ENCODE measurements at places on chromosomes 1 and 21.

- no peak for DNase-seq
Observed at GRCh38 chr1:67747671-67748546, 62.9 kb downstream of the GADD45A start.

- DNase-seq = no peak
Observed at GRCh38 chr1:48916130-48917069, 139.7 kb upstream of the BEND5 start.

- DNase-seq = peak; percentile 59
Observed at GRCh38 chr1:244836135-244836521, 670 bp downstream of the COX20 start.

DNA sequence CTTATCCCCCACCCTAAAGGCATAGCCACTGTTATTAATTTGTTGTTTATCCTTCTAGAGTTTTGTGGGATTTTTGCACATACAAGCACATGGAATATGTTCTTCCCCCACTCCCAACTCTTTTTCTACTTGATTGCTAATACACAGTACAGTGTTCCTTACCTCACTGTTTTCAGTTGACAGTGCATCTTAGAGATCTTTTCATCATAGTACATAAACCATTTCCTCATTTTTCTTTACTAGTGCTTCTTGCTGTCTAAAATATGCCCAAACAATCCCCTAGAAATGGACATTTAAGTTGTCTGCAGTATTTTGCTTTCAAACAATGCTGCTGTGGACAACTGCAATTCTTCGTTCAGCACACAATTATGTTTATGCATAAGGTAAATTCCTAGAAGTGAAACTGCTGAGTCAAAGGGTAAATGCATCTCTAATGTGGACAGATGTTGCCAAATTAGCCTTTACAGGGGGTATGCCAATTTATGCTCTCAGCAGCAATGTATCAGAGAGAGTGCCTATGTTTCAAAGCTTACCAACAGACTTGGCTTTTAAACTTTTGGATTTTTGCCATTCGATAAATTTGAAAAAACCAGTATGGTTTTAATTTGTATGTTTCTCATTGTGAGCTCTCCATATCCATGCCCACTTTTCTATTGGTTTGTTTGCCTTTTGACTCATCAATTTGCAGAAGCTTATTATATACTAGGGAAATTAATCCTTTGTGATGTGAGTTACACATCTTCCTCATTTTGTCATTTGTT lies 132.6 kb downstream of the MRPS6 start:
- no peak for DNase-seq

DNA sequence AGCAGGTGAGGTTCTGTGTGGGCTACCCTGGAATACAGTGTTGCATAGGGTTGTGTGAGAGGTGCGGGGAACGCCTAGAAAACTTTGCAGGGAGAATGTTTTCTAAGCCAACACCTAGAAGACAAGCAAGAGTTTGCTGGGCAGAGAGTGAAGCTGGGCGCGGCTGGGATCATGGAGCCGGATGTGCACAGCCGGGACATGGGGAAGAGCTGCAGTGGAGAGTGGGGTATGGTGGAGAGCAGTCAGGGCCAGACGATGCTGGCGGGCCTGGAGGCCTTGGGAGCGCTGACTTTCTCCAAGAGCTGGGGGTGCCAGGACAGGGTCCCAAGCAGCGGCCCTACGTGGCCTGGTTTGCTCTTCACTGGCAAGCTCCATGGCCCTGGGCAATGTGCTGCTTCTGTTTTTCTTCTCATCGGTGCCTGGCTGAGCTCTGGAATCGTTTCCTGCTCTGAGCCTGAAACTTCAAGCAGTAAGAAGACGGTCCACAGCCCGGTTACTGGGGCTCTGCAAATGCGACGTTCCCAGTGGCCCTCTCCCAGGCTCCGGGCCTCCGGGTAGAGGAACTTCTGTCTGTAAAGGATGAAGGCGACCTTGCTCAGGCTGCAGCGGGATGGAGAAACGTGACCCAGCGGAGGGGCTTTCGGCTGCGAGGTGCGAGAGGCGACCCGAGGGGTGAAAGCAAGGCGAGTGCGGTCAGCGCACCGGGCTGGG lies 51.9 kb upstream of the CD34 start:
- DNase-seq = peak; percentile 68

DNA sequence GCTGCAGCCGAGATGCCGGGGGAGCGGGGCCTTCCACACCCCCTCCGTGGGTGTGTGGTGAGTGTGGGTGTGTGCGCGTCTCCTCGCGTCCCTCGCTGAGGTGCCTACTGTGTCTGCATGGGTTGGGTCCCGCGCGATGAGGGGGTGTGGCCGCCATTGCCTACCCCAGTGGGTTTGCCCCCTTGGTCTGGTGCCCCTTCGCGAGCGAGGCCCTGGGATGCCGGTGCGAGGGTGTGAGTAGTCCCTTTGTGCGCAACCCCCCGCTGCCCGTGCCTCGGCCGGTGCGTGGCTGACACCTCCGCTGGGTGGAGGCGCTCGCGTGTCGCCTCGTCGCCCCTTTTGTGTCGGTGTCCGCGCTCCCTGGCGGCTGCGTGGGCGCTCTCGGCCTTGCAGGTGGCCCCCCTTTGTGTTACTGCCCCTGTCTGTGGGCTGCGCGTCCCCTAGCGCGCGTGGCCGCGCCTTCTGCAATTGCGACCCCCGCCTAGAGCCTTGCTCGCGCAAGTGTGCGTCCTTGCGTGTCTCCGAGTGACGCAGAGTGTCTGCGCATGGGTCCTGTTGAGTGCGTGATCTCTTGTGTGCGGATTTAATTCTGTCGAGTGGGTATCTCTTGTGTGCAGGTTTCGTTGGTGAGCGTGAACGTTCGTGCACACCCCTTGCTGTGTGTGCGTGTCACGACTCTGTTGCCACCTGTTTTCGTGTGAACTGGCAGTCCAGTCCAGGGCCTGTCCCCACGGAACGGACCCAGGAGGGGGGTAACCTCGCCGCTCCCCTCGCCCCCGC lies 553 bp downstream of the TTC3 start:
- peak; percentile 39 for DNase-seq

DNA sequence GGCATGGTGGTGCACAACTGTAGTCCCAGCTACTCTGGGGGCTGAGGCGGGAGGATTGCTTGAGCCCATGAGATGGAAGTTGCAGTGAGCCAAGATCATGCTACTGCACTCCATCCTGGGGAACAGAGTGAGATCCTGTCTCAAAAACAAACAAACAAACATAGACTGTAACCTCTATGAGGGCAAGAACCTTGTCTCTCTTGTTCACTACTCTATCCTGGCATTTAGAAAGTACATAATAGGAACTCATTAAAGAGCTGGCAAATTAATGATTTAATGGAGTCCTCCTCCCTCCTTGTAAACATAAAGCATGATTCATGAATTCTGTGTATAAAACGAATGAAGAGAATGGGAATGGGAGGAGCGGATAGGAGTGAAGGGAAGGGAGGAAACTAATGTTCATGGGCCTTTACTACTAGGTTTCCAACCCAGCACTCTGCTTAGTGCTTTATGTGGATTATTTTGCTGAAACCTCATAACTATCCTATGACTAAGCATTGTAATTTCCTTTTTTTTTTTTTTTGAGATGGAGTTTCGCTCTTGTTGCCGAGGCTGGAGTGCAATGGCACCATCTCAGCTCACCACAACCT lies 8.6 kb downstream of the LMOD1 start:
- no peak for DNase-seq

DNA sequence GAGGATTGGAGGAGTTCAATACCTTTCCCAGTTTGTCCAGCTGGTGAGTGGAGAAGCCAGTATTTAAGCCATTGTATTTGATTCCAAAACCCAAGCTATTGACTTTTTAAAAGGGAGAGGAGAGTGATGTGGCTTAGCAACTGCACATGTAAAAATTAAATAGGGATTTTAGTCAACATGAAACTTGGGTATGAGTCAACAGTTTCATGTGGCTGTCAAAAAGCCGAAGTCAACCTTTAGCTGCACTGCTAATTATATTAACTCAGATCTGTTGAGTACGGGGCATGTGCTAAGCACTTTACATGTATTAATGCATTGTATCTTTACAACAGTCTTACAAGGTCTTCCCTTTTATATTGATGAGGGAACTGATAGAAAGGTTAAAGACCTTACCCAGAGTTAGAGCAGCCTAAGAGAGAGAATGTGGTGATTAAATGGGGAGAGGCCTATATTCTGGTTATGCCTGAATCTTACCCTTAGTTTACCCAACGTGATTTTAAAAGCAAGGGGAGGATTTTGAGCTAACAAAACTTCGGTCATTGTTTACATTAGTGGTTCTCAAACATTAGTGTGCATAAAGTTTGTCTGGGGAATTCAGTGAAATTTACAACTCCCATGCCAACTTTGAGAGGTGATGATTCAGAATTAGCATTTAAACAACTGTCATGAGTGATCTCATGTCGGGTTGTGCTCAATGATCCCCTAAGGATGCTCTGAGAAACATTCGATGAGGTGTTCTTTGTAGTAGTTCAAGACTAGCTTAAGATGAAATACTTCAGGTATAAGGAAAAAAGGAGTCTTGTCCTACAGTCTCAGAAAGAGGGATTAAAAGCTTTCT lies 6.9 kb upstream of the SLC35F3 start:
- DNase-seq = no peak

DNA sequence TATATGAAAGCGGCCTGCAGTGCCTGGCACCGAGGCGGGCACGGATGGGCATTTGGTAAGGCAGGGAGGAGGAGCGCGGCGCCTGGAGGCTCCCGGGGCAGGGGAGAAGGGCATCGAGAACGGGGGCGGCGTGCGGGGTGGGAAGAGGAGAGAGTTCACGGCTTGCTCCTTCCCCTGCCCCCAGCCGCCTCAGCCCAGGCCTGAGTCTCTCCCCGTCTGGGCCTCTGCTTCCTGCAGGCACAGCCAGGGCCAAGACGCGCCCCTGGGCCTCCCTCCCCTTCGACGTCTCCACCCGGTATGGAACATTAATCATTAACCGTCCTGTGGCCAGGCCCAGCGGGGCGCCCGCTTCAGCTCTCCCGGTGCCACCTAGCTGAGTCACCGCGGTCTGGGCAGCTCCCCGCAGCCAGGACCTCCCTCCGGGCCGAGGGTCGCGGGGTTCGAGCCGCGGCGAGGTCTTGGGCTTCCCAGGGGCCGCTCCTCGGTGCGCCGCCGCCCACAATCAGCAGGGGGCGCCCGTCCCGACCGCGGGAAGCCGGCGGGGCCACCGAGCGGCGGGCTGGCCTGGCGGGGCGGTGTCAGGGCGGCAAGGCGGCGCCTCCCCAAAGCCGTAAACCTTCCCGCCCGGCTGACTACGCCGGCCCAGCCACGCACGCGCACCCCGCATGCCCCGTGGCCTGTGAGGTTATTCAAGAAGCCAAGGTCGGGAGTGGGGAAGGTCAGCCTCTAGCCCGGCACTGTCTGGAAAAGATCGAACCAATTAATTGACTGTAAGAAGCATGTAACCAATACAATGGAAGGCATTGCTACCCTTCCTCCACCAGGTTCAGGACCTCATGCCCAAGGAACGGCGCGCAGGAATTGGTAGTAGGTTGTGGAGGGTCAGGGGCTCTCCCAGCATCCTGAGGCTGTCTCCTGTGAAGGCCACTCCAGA lies 23.4 kb upstream of the RD3 start:
- DNase-seq = peak; percentile 69

- no peak for DNase-seq
Observed at GRCh38 chr1:163912170-163912884, 590.6 kb downstream of the NUF2 start.

- peak; percentile 5 for DNase-seq
Observed at GRCh38 chr1:2019571-2020309, 595 bp downstream of the GABRD start.

DNA sequence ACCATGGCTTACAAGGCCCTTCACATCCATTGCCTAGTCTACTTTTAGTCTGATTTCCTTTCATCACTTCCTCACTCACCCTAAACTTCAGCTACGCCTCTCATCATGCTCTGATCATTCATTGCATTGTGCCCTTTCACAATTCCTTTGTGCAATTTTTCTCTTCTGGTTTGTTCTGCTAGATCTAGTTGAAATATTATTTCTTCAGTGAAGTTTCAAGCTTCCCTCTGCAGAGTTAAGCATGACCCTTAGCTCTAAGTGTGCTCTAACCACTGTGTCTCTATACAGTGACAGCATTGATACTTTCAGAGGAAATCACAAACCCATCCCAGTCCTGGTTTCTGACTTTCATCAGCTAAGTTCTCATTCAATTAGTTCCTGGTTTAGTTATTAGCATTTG lies 166.1 kb downstream of the PLA2G4A start:
- DNase-seq = no peak

DNA sequence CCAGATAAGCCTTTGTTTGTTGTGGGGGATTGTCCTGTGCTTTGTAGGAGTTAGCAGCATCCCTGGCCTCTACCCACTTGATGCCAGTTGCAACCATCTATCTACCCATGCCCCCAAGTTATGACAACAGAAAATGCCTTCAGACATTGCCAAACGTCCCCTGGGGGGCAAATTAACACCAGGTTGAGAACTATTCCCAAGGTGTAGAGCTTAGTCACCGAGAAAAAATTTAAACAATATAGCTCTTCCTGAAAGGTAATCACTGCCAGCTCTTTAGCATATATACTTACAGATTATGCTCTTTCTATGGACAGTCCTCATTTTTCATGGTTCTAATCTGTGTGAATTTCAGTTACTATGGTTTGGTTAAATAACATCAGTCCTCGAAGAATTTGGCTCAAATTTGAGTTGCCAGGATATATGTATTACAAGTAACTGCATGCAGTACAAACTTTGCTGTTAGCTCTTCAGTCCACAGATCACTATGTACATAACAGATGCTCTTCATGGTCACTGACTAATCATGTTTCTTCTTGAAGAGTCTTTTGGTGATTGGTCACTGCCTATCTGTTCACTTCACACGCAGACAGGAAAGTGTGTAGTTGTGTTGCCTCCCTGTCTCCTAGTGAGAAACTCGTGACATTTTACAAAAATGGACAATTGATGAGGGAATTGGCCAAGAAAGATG lies 25.2 kb downstream of the MAPKAPK2 start:
- DNase-seq = no peak

DNA sequence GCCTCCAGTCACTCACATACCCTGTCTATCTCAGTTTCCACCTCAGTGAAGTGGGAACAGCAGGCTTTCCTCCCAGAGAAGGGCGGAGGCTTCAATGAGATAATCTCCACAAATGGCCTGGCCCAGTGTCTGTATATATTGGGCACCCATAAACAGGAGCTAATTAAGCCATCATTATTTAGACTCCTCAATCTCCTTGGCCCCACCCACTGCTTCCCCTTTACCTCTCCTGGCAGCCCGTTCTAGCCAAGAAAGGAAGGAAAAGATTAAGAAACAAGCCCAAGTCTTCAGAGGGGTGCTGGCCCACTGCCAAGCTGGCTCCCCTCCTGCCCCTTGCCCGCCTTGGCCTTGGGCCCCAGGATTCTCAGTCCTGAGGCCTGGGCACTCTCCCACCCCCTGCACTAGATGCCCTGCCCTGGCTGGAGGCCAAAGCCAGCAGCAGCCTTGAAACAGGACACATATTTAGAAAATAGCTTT lies 15.9 kb upstream of the EPB41 start:
- no peak for DNase-seq

DNA sequence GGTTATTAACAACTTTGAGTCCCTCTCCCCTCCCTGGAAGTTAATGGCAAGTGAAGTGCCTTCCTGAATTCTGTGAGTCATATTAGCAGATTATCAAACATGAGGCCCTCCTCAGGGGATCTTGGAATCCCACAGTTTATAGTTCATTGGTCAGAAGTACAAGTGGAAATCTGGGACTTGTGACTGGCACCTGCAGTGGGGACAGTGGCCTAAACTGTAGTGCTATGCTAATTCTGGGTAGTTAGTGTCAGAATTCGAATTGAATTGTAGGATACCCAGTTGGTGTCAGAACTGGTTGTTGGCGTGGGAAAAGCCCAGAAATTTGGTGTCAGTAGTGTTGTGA lies 26.2 kb downstream of the ZYG11B start:
- DNase-seq = no peak

- no peak for DNase-seq
Observed at GRCh38 chr1:11536573-11537379, 57.8 kb downstream of the DISP3 start.
